ENCODE measurements at places on chromosomes 5 and 9. TPM values are rescaled to one million over a fixed set of nuclear protein-coding genes. Genes with fewer than 3 reads are reported as not detected.

DNA sequence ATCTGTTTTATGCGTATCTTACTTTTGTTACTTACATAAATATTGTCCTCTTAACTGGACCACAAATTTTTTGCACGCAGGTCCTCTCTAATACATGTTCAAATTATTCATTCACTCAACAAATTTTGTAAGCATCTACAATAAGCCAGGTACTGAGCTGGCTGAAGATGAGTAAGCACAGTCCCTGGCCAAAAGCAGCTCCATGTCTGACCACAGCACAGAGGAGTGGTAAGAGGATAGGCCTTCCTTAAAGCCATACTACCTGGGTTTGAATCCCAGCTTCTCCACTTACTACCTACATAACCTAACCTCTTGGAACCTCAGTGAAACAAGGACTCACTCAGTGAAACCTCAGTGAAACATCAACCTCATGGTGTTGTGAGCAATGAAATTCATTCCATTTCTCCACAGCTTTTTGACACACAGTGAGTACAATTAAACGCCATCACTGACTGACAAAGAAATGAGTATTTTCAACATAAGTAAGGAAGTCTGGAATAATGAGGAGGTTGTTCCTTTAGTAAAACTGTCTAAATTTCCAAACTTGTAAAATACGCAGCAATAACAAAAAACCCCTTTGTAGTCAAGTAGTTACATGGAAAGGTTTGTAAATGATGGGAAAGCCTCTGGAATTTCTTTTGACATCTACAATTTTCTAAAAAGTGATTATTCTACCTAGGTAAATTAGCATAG, 15.0 kb downstream of the PTAR1 start:
- DNase-seq, result peak; percentile 18

GRCh38 chr9:72363236-72363635, 1.8 kb downstream of the ZFAND5 start:
- peak; percentile 12 for DNase-seq

The MLANA gene
- 0.70 TPM for total RNA-seq

The PLK2 gene
- total RNA-seq, result 198 TPM

GRCh38 chr9:129459547-129460322, 161.2 kb downstream of the C9orf50 start:
- no peak for DNase-seq

The TERT gene
- total RNA-seq, result 165 TPM

- no peak for DNase-seq
Measured at GRCh38 chr5:72938206-72938605, 17.6 kb upstream of the FCHO2 start.

GRCh38 chr9:69519470-69520240, 152.5 kb downstream of the APBA1 start:
- no peak for DNase-seq

DNA sequence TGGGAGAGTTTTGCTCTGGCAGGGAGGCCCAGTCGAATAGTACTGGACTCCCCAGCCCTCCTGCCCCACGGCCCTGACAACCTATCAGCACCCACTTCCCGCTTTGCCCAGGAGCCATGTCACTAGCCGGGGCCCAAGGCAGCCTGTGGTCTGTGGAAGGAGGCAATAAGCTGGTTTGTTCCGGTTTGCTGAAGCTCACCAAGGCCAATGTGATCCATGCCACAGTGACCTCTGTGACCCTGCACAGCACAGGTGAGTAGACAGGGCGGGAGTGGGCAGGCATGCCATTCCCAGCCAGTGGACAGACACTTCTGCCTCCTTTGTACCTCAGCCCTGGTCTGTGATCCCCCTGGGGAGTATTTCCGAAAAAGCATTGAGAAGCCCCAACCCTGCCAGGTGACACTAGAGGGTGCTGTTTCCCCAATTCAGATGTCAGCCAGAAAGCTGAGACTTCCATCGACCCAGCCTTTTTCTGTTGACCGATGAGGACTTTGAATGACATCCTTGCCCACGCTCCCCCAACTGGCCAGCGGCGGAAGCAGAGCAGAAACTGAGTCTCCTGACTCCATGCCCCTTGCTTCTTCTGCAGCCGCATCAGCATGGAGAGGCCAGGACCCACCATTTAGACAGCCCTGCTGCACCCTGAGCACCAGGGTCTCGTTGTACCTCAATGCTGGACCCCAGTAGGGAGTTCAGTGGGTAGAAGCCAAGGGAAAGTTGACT, 9.6 kb downstream of the PCYOX1L start:
- peak; percentile 85 for DNase-seq

The GZMA gene
- total RNA-seq, result not detected

- DNase-seq, result no peak
Measured at GRCh38 chr5:66671305-66671704, 75.1 kb downstream of the MAST4 start.

Measured in myocyte (in vitro differentiated cells).